Esophagus squamous epithelium (tissue), 5 donors: ENCODE measurements at places on chromosomes 2 and 18. TPM values are rescaled to one million over a fixed set of nuclear protein-coding genes. Genes with fewer than 3 reads are reported as not detected.

ATP6V1B1 gene
- total RNA-seq, result 0.97 TPM

DNA sequence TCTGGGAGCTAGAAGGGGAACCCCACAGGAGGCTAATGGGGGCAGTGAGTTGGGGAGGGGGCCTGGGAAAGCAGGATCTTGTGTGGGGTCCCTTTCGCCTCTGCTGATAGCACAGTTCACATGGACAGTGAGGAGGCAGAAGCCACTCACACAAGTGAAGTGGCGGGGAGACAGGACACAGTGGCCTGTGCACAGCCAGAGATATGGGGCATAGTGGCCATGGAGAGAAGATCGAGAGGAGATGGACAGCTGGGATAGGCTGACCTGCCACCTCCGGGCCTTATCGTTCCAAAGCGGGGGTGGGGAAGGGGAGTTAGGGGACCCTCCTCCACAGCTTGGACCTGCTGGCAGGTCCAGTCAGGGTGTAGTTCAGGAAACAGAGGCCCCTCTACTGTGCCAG is 69.8 kb upstream of the EDAR start:
- no peak for DNase-seq

- no peak for DNase-seq
Measured at GRCh38 chr2:186255823-186256222, 230.2 kb upstream of the ZC3H15 start.

- no peak for DNase-seq
Measured at GRCh38 chr18:2486426-2486825, 84.9 kb downstream of the METTL4 start.

DNA sequence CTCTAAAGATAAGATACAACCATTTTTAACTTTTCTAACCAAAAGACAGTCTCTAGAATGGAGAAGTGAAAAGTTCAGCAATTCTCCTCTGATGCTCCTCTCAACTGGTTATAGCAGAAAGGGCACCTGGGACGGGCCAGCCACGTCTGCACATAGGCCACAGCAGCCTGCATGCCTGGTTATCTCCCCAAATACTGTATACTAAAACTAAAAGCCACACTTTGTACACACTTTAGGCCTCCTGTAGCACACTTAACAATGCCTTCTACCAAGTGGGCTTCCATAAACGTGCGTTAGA is 179.1 kb downstream of the ANKRD44 start:
- no peak for DNase-seq

- DNase-seq, result no peak
Measured at GRCh38 chr2:11941201-11942177, 195.1 kb downstream of the LPIN1 start.

DNA sequence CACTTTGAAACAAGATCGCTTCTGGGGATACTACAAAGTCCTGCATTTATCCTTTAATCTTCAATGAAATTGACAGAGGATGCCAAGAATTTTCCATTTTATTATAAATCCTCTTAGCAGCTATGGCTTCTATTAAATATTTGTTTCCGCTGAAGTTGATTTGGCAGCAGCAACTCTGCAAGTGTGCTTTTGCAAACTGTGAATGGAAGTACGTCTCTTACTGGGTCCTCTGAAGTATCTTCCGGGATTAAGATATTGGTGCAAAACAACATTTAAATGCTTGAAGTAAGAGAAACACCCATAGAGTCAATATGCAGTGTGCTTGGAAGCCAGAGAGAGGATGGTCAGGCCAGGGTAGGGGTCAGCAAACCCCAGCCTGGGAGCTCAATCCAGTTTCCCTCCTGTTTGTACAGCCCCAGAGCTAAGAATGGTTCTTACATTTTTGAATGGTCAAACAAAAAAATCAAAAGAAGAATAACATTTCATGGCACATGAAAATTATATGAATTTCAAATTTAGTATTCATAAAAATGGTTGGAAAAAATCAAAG is 13.6 kb downstream of the CCDC68 start:
- DNase-seq, result no peak

- no peak for DNase-seq
Measured at GRCh38 chr2:236167297-236168109, 683 bp downstream of the GBX2 start.

DNA sequence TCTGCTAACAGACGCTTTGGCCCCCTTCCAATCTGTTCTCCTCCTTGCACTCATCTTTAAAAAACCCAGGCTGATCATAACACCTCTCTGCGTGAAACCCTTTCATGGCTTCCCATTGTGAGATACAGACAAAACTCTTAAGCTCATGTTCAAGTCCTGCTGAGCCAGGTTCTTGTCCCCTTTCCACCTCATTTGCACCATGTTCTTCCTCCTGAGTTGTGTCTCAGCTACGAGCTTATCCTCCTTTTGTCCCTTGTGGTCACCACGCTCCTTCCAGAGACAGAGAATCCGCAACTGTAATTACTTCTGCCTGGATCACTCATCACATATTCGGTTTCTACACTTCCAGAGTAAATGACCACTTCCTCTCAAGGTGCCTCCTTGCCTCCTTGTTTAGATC is 238.8 kb downstream of the ACTR3 start:
- no peak for DNase-seq

- DNase-seq, result no peak
Measured at GRCh38 chr2:102030855-102031527, 39.2 kb downstream of the IL1R2 start.

GRCh38 chr2:157506586-157506985 is 62.7 kb upstream of the CYTIP start:
- DNase-seq, result no peak
